ENCODE measurements at places on chromosomes 6 and 20.

DNA sequence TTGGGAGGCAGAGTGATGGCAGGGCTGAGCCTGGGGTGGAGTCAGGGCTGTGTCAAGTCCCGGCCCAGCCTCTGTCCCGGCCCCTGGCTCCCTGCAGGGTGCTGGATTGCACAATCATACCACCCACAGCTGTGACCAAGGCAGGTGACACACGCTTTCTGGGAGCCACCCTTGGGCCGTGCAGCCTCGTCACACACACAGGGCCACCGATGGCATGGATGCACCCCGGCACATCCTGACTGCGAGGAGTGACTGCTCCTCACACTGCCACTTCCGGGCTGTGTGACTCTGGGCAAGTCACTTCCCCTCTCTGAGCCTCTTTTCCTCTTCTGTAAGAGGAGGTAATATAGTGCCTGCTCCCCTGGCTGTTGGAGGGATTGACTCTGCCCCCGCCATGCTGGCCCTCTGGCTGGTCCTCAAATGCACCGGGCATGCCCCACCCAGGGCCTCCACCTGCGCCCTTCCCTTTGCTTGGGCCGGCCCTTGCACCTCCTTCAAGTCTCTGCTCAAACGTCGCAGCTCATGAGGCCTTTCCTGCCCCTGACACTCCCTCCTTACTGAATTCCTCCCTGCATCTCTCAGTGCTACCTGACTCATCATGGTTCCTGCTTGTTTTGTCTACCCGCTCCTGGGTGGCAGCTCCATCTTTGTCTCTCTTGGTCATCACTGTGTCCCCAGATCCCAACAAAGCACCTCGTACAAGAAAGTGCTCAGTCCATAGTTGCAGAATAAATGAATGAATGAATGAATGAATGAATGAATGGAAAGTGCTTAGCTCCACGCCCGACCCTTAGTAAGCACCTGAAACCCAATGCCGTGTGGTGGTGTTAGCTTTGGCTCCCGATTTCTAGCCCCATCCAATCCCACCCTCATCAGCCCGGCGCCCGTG is 93.5 kb downstream of the CEBPB start:
- H3K4me1 ChIP-seq: peaks cover 5% of the 10 kb centered on the region
- peaks cover 50% of the 10 kb centered on the region for H3K27me3 ChIP-seq
- no peaks in the 10 kb centered on the region for H3K36me3 ChIP-seq

GRCh38 chr20:25364180-25364788 is 26.4 kb downstream of the ABHD12 start:
- DNase-seq: no peak
- peaks cover 2% of the 10 kb centered on the region for H3K4me1 ChIP-seq
- H3K4me3 ChIP-seq: no peak overlapping the region
- H3K27ac ChIP-seq: no peak overlapping the region
- peaks cover 6% of the 10 kb centered on the region for H3K36me3 ChIP-seq
- H3K27me3 ChIP-seq: no peaks in the 10 kb centered on the region

DNA sequence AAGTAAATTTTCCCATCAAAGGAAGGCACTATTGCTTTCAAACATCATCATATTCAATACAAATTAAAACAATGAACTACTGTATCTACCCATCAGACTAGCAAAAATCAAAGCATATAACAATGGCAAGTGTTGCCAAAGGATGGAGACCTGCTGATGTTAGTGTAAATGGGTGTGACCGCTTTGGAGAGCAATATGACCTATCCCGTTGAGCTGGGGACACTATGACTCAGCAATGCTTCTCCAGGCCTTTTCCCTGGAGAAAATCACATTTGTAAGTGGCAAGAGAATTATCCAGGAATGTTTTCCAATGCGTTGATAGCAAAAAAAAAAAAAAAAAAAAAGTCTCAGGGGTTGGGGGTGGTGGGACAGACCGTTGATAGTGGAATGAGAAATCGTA is 46.1 kb downstream of the PHACTR3 start:
- H3K4me3 ChIP-seq: no peak overlapping the region
- no peaks in the 10 kb centered on the region for H3K36me3 ChIP-seq
- H3K4me1 ChIP-seq: no peaks in the 10 kb centered on the region
- no peak overlapping the region for H3K27ac ChIP-seq
- no peak for DNase-seq
- peaks cover 4% of the 10 kb centered on the region for H3K27me3 ChIP-seq

- H3K4me3 ChIP-seq: no peak overlapping the region
- DNase-seq: no peak
- H3K27me3 ChIP-seq: peaks cover 4% of the 10 kb centered on the region
- no peak overlapping the region for H3K27ac ChIP-seq
- H3K4me1 ChIP-seq: no peaks in the 10 kb centered on the region
Measured at GRCh38 chr20:5356941-5357340, 40.2 kb upstream of the PROKR2 start.

DNA sequence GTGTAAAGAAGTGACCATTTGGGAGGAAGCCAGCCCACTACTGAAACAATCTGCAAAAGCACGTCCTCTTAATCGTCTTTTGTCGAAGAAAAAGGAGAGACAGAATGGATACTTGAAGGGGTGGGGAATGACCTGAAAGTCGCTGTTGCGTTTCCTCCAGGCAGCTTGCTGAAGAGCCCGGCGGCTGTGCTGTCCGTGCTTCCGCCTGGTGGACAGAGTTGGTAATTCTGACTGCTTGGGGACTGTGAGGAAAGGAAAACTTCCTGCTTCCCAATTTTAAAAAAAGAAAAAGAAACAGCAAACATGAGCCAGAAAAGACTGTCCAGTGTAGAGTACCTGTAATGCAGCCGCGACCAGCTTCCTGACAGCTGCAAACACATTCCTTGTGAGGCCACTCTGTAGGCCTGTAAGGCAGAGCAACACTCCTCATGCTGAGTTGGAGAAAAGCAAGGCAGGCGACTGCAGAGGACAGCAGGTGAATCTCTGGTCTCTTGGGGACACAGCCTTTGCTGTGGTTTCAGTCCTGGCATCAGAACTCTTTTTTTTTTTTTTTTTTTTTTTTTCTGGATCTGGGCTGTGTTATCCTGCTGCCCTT is 251.1 kb upstream of the TBX18 start:
- DNase-seq: peak; percentile 21
- H3K27me3 ChIP-seq: no peaks in the 10 kb centered on the region
- no peak overlapping the region for H3K27ac ChIP-seq
- no peaks in the 10 kb centered on the region for H3K36me3 ChIP-seq
- no peak overlapping the region for H3K4me3 ChIP-seq

GRCh38 chr6:509676-510075 is 118.1 kb downstream of the IRF4 start:
- peak overlapping the region; percentile 7 for H3K4me3 ChIP-seq
- peak overlapping the region; percentile 86 for H3K27ac ChIP-seq
- H3K4me1 ChIP-seq: peaks cover 99% of the 10 kb centered on the region
- no peak for DNase-seq

GRCh38 chr6:133130863-133131262 is 110.3 kb upstream of the EYA4 start:
- no peak for DNase-seq
- no peaks in the 10 kb centered on the region for H3K36me3 ChIP-seq
- H3K4me3 ChIP-seq: no peak overlapping the region
- no peaks in the 10 kb centered on the region for H3K4me1 ChIP-seq

GRCh38 chr20:5153612-5154542 is 27.1 kb downstream of the CDS2 start:
- H3K27me3 ChIP-seq: no peaks in the 10 kb centered on the region
- H3K4me1 ChIP-seq: peaks cover 19% of the 10 kb centered on the region
- no peak overlapping the region for H3K27ac ChIP-seq
- no peak for DNase-seq
- peaks cover 10% of the 10 kb centered on the region for H3K36me3 ChIP-seq
- no peak overlapping the region for H3K4me3 ChIP-seq
